Hematopoietic multipotent progenitor cell treated with erythropoietin and hydrocortisone succinate and interleukin-3 and kit ligand, for 15 days (in vitro differentiated cells): ENCODE measurements at places on chromosomes 2 and 18.

DNA sequence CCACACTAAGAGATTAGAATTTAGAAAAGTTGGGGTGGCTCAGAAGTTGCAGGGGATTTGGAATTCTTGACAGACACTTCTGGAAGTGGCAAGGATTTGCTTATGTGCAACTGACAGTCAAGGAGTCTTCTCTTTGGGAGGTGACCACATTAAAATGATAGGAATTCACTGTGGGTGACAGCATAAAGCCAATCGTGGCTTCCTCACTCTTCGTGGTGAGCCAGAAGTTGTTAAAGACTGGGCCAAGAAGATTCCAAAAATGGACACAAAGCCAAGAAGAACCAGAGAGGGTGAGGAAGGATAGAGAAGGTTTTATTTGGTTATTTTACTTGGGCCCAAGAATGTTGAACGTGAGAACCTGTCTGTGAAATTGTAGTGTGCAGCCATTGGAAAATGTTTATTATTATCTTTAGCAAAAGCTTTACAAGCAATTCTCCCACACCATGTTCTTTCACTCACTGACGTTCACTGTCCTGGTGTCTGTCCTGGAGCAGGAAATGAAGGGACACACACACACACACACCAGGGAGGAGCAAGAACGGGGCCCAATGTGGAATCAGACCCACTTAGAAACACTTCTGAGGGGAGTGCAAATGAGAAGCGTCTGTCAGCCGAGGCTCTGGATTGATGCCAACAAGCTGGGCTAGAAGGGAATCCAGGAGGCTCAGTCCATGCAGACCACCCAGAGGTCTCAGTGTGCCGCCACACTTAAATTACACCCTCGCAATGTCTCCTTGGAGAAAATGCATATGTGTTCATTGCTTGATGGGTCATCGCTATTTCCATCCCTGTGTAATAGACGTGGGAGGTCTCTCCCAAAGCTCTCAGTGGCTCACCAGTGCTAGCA lies 37.2 kb downstream of the STEAP3 start:
- no peak for DNase-seq

- DNase-seq = no peak
Observed at GRCh38 chr2:224982910-224983711, 59.2 kb downstream of the DOCK10 start.

DNA sequence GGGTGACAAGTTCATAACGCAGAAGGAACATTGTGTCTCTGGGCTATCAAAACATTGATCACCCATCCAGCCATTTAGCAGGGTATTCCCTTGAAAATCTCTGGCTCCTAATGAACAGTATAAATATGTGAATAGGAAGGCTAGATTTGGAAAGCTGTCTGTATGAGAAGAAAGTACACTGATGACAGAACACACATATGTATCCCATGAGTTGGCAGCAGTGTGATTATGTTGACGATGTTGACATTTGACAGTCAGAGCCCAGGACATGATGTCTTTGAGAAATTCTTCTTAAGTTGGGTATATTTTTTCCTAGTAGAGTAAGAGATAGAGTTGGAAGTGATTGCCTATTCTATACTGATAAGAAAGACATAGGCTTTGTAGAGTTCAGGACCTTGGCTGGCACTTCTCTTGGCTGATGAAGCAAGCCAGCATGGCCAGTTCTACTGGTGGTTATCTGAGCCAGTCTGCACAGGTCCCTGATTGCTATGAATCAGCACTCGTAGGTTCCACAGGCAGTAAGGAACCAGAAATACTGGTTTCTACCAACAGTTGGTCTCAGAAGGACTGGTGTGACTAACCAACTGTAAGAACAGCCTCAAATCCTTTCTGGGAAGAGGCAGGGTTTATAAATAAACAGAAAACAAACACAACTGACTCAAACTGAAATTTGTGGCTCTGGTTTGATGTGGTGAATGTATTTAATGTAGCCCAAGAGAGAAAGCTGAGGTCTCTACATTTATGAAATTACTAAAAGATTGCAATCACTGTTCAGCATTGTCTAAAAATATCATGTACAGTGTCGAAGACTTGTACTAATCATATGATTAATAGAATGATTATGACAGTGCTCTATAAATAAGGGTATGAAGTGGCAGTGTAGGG lies 43.9 kb upstream of the RAPH1 start:
- DNase-seq = no peak

GRCh38 chr18:75210274-75211001 lies at the start of gene TSHZ1:
TSHZ1 (plus strand) TSS chr18:75210797; CDS start chr18:75211877, 1,080 bp downstream.
- peak; percentile 30 for DNase-seq

GRCh38 chr2:158197940-158198339 lies 96.3 kb downstream of the UPP2 start:
- no peak for DNase-seq

- DNase-seq = no peak
Observed at GRCh38 chr2:10494351-10495066, 46.4 kb upstream of the ODC1 start.

- no peak for DNase-seq
Observed at GRCh38 chr18:47771922-47772321, 158.5 kb downstream of the SMAD2 start.

DNA sequence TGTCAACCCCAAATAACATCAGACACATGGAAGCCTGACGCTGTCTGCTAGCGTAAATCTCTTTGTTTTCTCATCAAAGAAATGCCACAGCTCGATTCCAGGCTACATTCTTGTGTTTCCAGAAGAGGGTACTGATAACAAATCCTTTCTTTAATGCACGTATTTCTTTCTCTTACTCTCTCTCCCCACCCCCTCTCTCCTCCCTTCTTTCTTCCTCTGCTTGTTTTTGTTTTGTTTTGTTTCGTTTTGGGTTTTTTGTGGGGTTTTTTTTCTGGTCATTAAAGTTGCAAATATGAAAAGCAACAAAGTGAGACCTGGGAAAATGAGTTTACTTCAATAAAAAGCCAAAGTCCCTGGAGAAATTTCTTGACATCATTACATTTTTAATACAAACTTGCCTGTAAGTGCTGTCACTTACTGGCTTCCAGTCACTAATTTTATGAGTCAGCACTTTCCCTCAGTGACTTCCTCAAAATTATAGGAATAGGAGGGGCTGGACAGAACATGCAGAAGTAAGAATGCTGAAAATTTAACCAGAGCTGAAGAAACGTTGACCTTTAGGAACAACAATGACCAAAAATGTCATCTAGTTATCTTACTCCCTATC lies 106.7 kb upstream of the NABP1 start:
- DNase-seq = peak; percentile 26

DNA sequence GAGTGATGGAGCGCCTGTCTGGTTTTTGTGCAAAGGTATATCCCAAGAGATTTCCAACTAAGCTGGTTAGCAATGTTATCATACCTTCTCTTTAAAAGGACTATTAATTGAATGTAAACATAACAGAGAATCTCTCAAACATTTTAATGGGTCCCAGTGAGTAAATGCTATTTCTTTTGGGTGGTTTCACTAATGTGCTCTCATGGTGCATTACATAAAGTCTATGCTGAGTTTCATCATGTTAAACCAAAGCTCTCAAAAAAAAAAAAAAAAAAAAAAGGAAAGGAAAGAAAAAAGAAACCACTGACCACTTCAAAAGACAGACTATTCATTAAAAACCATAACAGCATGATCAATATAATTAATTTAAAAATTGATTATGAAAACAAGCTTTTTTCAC lies 119.1 kb upstream of the SCN1A start:
- no peak for DNase-seq

DNA sequence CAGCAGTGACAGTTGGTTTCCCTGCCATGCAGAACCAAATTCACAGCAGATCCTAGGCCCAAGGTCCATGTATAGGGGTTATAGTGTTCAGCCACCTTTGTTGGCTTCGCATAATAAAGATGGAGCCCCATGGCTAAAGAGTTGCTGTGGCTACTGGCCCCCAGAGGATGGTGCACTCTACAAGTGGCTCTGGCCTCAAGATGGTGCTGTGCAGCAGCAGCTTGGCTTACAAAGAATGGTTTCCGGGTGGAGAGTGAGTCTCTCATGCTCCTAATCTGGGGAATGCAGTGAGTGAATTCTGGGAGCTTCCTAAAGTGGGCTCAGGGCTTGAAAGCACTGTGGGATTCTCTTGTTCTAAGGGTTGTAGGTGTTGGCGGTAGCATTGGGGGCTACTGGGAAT lies 1199.7 kb downstream of the CNTNAP5 start:
- DNase-seq = no peak

GRCh38 chr2:201344663-201345366 lies 12.3 kb downstream of the FLACC1 start:
- DNase-seq = no peak

GRCh38 chr2:134360745-134361487 lies 107.0 kb downstream of the MGAT5 start:
- no peak for DNase-seq

DNA sequence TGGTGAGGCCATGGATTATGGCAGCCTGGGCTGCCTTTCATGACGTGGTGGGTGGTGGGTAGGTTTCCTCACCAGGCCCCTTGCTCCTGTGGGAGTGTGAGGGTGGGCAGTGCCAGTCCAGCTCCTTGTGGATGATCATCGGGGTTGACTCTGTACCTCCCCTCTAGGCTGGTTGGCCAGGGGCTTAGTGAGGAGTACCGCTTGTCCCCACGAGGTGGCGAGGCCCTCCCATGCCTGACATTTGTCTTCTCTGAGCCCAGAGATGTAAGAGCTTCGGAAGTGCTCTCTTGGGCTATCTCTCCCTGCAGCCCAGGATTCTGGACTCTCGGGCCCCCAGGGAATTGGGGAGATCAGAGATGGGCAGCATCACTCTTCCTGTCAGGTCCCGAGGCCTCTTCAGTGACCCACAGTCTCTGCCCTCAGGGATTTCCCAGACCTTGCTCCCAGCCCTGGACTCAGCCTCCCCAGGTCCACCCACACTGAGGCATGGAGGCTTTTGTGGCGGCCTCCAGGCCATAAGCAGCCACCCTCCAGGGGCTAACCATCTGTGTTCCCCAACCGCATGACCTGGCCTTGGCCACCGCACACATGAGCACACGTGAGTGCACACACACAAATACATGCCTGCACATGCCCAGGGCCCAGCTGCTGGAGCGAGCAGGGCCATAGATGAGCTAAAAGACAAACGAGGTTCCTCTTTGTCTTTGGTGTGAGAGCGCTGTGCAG lies 6.5 kb downstream of the SPR start:
- no peak for DNase-seq

- DNase-seq = no peak
Observed at GRCh38 chr2:13135856-13136255, 419.1 kb downstream of the TRIB2 start.

DNA sequence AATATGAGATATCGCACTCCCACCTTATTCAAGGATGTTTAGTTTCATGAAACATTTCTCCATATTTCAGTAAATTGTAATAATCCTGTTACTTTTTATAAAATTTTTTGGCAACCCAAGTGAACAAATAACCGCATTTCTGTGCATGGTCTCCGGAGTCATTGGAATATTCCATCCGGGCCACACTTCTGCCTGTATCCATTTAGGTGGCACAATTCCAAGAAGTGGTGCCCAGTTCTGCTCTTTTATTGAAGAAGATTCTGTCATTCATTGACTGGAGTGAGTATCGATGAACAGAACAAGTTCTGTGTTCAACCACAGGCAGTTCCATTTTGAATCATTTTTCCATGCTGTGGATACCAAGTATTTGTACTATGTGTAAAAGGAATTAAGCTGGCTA lies 26.6 kb upstream of the ICOS start:
- DNase-seq = no peak

GRCh38 chr2:21041943-21042707 lies 1.7 kb downstream of the APOB start:
- DNase-seq = no peak

DNA sequence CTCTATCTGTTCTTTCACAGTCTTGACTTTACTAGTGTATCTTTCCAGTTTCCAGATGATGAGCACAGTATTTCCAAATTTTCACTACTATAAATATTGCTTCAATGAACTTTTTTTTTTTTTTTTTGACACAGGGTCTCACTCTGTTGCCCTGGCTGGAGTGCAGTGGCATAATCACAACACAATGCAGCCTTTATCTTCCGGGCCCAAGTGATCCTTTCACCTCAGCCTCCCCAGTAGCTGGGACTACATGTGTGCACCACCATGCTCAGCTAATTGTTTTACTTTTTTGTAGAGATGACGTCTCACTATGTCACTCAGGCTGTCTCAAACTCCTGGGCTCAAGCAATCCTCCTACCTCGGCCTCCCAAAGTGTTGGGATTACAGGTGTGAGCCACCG lies 142.8 kb downstream of the SRBD1 start:
- DNase-seq = no peak

GRCh38 chr2:152635635-152636298 lies 81.5 kb downstream of the PRPF40A start:
- peak; percentile 81 for DNase-seq

GRCh38 chr2:137896467-137896866 lies 67.8 kb upstream of the HNMT start:
- no peak for DNase-seq

DNA sequence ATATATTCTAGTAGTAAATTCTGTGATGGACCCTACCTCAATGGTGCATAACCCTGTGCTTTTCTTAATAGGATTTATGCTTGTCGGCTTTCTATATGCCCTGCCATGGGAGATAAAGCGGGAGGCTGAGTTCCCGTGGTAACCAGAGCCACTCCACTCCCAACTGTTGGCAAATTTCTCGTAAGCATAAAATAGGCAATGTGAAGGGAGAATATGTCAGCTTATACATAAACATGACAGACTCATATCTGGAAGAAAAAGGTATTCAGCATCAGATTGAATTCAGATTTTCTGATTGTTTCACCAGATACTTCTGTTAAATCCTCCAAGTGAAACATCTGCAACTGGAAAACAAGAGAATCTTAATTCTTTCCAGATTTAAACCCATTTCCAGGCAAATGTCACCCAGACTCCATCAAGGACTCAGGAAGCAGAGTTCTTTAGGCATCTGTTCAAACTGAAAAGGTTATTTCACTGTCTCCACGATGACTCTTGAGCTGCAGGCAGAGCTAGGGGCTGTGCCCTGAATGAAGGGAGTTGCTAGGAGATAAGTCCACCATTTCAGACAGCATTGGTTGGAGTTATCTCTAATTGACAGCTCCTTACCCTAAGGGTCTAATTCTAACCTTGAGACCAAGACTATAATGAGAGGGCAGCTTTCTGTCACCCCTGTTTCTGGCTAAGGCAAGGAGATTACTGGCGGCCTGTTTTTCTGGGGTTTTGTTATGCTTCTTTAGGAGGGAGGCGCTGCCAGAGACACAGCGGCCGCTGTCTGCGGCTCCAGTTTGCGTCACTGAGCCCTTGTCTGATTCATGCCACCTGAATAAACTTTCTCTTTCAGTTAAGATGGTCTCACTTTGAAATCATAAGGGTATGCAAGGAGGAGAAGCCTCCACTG lies 381.3 kb downstream of the SOX11 start:
- DNase-seq = no peak

GRCh38 chr2:9178904-9179571 lies 27.6 kb upstream of the ASAP2 start:
- DNase-seq = no peak
